Stimulated activated CD4-positive, alpha-beta T cell treated with anti-CD3 and anti-CD28 coated beads, Interleukin-4, amount 100 ng/mL, for 24 hours (primary cell): ENCODE measurements at places on chromosomes 6 and 20.
A peak's percentile ranks its signal among the peaks of the same experiment; 100 is the strongest.

DNA sequence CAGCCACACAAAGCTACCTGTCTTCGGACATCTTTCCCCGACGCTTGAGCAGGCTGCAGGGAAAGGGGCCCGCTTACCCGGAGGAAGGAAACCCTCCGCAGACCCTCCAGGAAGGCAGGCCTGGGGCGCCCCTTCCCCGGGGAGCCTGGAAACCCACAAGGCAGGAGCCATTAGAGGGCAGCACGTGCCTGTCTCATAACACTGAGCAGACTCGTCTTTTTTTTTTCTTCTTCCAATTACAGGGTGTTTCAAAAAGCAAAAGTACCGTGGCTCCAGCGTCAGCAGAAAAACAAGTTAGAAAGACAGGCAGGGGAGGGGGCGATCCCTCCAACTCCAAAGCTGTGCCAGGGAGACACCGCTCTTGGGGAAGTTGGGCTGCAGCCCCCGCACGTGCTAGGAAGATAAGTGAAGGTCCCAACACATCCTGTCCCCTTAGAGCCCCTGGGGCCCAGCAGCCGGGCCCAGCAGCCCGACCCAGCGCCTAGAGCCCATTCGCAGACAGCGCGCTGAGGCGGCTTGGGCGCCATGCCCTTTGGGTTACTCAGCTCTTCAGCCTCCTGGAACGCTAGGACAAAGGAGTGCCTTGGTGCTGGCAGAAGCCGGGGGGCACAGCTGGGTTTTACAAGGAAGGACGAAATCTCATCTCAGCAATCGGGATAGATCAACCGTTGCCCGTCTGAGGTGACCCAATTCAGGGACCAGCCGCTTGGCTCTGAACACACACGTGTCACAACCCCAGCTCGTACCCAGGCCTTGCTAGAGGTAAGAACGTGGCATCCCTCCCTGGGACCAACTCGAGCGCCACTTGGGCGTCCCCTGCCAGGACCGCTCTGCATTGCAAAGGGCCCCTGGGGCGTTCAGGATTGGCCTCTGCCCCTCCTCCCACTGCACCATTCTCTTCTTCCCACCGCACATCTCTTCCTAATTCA, 136.3 kb downstream of the LY86 start:
- peak; percentile 64 for DNase-seq

- no peak for DNase-seq
These were observed 123.8 kb upstream of the TMEM170B start for GRCh38 chr6:11413728-11414127.

GRCh38 chr6:44253307-44254101, 3.8 kb downstream of the SLC35B2 start:
- peak; percentile 74 for DNase-seq

DNA sequence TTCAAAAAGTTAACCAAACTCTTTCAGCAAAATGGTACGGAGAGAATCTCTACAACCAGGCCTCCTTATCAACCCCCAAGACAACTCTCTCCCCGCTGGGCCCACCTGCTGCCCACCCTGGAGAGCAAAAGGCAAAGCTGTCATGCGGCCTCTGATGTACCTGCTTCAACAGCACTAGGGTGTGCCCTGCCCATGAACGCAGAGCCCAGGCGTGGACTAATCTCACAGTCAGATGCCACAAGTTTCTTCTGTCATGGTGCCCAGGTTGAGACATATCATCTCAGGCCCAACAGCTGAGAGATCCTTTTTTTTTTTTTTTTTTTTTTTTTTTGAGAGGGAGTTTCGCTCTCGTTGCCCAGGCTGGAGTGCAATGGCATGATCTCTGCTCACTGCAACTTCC, 26.3 kb downstream of the SLC2A4RG start:
- no peak for DNase-seq

- DNase-seq: no peak
These were observed 106.5 kb downstream of the LY86 start for GRCh38 chr6:6694825-6695624.
